ENCODE measurements at places on chromosomes 5 and 9.
A peak's percentile ranks its signal among the peaks of the same experiment; 100 is the strongest.

GRCh38 chr5:62717301-62717933, 138.8 kb downstream of the LRRC70 start:
- DNase-seq, result no peak

GRCh38 chr9:136614967-136615623, 47.6 kb upstream of the EGFL7 start:
- DNase-seq, result no peak

GRCh38 chr5:159385536-159385935, 55.2 kb upstream of the IL12B start:
- no peak for DNase-seq

DNA sequence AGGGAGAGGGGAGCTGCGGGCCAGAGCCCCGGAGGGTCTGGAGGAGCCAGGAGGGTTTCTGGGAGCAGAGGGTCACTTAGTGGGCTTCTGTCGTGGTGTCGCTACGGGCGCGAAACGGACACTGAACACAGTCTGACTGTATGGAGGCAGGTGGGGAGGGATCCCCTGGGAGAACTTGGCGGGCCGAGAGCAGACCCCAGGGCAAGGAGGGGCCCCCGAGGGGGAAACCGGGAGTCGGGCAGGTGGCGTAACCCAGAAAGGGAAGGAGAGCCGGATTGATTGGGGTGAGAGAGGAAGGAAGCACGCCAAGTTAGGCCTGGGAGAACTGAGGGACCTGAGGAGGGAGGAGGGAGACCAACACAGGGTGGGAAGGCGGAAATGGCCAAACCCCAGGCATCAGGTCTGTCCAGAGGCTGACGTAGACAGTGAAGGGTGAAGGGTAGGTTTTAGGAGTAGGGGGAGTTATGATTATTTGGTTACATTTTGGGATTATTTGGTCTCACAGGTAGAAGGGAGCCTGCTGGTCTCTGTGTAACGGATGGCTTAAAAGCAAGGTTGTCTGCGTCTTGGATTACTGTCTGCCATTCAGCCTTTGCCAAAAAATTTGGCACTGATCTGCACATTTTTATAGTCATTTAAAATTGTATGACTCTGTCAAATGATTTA, 3.3 kb upstream of the MSMP start:
- DNase-seq, result peak; percentile 47

GRCh38 chr5:60517094-60517694, 182.8 kb downstream of the DEPDC1B start:
- no peak for DNase-seq

GRCh38 chr9:34380511-34381315, 4.0 kb upstream of the MYORG start:
- peak; percentile 64 for DNase-seq

- no peak for DNase-seq
Observed at GRCh38 chr5:164027738-164028137, 522.3 kb downstream of the MAT2B start.

- no peak for DNase-seq
Observed at GRCh38 chr5:44252545-44252944, 136.7 kb downstream of the FGF10 start.

- DNase-seq, result no peak
Observed at GRCh38 chr9:36559036-36559695, 13.5 kb upstream of the MELK start.

DNA sequence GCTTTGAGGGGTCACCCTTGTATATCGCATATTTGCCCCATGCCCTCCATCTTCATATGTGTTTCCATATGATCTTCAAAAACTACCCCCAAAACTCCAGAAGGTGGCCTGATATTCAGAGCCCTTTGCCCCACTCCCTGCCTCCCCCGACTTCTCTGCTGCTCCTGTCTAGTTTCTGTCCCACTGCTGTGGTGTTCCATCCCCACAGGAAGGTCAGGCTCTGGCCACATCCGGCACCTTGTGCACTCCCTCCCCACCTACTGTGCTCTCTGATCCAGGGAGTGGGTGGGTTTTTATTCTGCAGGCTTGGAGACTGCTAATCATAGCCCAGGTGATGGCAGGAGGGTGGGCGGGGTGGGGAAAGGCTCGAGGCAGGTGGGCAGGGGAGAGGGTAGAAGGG, 52.4 kb downstream of the TMOD1 start:
- DNase-seq, result no peak

DNA sequence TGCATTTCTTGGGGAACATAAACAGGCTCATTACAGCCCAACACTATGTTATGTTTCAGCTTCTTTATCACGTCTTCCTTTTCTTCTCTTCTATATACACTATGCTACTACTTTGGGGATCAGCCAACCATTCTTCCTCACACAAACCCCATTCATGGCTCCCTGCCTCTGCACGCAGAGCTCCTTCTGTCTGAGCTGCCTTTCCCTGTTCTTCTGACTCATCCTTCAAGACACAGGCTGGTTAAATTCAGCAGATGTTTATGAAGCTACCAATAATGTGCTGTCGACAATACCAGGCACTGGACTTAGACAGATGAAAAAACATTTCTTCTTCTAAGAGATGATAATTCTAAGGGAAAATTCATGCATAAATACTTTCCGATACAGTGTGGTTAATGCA, 102.5 kb upstream of the TXNDC8 start:
- no peak for DNase-seq

DNA sequence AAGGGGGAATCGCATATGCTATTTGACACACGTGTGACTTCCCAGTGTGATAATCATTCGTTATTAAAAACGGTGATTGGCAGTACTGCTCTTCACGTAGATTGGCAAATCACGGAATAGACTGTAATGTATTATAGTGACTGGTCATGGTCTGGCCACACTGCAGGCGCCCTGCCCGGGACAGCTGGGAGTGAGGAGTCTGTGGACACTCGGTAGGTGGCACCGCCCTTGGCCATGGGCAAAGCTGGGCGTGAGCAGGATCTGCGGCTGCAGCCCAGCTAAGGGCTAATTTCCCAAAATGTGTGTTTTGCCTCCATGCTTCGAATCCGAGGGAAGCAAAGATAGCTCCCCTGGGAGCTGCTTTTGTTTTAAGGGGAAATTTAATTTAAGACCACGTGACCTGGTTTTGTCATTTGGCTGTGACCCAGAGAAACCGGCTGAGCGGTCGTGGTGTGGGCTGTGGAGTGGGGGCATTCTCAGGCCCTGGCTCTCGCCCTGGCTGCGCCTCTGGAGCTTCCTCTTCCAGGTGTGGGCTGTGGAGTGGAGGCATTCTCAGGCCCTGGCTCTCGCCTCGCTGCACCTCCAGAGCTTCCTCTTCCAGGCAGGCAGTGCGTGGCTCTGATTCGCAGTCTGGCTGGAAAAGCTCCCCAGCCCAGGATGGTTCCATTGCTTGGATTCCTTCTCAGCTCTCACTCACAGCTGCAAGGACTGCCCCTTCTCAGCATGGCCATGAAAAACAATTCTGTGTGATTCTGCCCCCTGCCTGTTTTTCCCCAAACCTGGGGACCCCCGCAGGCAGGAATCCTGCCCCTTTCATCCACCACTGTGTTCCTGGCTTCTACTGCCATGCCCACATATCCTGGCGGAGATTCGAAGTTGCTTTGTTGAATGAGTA, 131.1 kb downstream of the OLFM1 start:
- DNase-seq, result peak; percentile 43

- no peak for DNase-seq
Observed at GRCh38 chr9:13596383-13596970, 317.0 kb upstream of the MPDZ start.

- DNase-seq, result no peak
Observed at GRCh38 chr5:102778478-102778877, 23.4 kb downstream of the PAM start.

DNA sequence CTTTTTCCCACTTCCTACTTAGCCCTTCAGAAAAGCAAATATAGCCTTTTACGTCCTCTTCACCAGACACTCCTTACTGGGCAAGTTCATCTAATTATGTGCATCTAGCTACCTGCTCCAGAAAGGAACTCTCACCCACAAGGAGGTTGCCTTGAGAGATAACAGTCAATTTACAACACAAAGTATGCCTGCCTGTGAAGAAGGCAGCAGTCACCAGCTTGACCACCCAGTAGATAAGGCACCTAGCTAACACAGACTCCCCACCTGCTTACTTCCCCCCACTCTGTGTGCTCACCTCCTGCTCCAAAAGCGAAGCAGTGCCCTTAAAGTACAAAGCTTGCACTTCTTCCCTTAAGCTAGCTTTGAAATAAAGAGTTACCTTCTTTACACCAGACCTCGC, 111.7 kb upstream of the MRPS30 start:
- DNase-seq, result no peak

DNA sequence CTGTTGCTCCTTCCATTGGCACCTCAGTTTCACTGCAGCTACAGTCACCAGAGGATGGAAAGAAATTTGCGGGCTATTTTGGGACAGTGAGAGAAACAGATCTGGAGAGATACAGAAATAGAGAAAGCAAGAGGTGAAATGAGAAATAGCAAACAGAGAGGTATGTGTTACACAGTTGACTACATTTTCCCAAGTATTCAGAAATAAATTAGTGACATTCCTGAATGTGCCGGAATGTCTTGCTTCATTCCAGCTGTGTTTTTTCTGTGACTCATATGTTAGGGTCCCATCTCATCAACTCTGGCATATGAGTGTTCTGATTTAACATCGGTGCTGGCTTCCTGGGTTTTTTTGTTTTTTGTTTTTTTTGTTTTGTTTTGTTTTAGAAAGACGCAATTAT, 63.8 kb upstream of the ZNF462 start:
- no peak for DNase-seq

GRCh38 chr9:132365986-132366385, 11.2 kb upstream of the SETX start:
- no peak for DNase-seq
